NCI-H1930 (cell line): ENCODE measurements at places on chromosomes 7 and 10.

- no peak for DNase-seq
Measured at GRCh38 chr10:107434201-107434600, 269.7 kb upstream of the SORCS1 start.

DNA sequence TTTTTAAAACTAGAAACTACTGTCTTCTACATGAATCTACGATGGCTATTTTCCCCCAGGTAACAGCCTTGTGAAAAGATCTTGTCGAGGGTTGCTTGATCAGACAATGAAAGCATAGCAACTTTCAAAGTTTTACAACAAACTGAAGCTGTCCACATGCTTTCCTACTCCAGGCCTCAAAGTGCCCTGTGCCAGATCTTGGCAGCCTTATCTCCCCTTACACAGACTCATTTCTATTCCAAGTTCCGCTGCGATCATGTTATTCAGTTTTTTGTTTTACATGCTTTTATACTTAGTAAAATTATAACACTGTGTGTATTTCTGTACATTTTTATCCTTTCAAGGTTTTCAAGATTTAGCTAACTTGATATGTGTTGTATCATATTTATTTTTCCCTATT, 661.7 kb upstream of the SORCS1 start:
- no peak for DNase-seq

GRCh38 chr10:2284071-2284470, 546.7 kb upstream of the ADARB2 start:
- DNase-seq, result no peak

- no peak for DNase-seq
Measured at GRCh38 chr10:112696592-112696991, 249.6 kb downstream of the VTI1A start.

DNA sequence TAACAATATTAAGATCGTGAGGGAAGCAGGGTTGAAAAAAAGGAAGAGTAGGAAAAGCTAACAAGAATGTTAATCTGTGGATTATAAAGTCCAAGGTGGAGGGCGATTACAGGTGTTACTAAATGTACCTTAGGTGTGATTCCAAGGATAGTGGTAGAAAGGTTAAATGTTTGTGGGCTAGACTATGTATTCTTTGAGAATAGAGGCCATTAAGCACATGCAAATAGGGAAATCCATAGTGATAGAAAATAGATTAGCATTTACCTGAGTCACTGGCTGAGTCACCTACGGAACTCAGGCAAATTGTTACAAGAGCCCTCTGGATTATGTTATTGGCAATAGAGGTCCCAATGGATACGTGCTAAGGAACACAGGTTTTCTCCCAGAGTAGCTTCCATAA, 9.0 kb downstream of the MGAM2 start:
- no peak for DNase-seq

DNA sequence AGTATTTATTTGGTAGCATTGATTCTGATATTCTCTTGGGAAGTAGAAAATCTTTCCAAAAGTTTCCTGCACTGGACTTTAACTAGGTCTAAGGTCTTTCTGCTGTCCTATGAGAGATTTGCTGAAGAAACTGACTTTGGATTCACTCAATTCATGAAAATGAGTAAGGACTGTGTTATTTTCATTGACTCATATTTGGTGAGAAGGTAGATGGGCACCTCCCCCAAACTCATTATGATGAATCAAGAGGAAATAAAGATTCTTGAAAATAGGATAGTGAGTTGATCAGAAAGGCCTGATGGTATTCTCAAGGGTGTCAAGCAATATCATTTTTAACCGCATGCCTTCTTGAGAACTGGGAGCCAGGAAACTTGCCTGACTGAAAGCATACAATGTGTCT, 110.3 kb downstream of the RNF133 start:
- DNase-seq, result no peak
